Stimulated activated CD4-positive, alpha-beta T cell treated with anti-CD3 and anti-CD28 coated beads, Interleukin-4, amount 100 ng/mL, for 24 hours (primary cell): ENCODE measurements at places on chromosomes 7 and 10.

GRCh38 chr7:128113839-128114238 is 82.6 kb upstream of the LRRC4 start:
- no peak for DNase-seq

DNA sequence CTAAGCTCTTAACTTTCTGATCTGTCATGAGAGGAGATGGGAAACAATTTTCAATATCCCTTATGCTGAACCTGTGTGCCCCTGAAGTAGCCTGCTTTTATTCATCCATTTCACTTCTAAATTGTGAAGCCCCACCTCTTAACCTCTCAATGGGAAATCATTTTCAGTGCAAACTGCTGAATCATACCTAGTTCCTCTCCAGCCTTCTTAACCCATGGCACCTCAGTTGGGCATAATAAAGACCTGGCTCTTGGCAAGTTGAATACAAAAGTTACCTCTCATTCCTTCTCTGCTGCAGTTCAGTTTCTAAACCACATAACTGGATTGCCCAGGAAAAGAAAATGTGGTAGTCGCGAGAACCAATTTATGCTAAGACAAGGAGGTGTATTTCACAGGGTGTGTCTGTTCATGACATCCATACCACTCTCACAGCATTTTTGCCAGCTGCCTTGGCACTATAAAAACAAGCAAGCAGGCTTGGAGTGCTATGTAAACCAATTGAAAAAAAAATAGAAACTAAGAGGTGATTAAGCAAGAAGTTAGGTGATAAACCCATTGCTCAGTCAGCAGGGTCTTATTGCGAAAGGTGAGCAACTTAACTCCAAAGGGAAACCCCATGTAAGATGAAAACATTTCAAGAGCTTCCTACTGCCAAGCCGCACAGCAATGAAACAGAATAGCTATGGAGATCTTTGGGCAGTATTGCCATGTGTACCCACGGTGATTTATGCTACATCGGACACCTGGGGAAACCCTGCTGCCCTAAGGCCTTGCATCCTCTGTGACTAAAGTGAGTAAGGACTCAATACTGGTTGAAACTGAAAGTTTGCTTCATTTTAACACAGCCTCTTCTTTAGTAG is 57.0 kb upstream of the DKK1 start:
- no peak for DNase-seq

GRCh38 chr7:145313551-145313950 is 477.7 kb upstream of the TPK1 start:
- DNase-seq: no peak

DNA sequence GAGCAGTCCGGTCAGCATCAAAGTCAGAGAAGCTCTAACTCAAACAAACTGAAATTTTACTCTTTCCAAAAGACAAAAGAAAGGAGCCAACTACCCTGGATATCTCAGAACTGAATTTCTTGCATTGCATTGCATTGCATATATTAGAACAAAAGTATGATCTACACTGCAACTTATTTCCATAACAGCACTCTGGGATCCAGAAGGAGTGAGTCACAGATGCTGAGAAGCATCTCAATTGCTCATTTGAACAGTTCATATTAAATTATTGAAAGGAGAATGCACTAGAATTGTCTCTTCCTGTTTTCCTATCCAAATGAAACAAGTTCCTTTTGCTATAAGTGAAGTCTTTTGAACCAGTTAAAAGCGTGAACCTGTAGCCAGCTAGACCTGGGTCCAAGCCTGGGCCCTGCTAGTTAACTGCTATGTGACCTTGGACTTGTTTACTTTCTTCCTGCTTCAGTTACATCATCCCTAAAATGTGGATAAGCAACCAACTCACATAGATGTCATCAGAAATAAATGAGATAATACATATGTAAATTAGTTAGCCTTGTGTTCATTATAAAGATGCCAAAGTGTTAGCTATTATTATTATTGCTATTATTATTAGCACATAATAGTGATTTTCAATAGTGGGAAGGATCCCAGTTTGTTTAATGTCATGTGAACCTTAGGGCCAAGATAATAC is 184.1 kb downstream of the CREB5 start:
- no peak for DNase-seq

DNA sequence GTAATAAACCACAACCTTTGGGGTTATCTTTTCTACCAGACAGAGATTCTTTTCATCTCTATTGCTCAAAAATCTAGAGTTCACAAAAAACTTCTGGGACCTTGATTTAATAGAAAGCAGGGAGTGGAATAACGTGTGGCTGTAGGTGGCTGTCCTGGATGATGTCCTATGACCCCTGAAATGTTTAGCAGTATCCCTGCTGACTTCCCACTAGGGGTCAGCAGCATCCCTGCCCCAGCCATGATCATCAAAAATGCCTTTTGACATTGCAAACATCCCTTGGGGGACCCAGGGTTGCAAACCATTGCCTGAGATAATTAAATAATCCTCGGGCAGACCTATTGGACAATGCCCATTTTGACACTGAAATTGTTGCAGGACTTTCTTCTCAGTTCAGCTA is 177.1 kb downstream of the USP6NL start:
- no peak for DNase-seq

DNA sequence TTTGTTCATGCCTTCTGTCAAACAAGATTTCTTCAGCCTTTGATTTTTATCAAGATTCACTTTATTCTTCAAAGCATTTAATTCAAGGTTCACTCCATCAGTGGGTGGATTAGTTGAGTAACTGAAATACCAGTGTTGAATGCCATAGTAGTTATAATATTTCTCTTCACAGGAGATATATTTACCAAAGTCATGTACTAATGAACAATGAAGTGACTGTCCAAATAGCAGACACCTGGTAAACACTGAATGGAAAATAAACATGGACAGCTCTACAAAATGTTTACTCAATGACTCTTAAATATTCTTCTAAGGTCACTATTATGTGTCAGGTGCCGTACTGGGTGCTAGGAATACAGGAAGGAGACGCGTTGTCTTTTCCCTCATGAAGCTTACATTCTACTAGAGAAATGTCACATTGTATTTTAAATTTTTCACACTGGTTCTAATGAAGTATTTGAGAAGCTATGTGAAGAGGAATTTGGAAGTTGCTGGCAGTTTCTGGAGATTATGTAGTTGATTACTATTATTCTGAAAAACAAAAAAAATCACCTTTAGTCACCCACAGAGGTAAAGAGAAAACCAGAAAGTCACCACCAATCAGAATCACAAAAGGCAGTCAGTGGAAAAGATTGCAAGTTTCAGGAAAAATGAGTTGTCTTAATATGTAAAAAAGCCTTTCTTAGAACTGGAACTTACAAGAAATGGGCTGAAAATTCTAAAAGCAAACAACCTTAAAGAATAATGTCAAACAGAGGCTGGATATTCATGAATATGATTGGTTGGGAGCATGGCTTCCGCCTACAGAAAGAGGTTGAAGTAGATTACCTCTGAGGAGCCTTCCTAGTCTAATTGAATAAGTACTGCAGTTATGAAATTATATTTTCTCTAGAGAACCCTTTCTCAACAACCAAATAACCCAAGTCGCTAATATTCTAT is 84.5 kb downstream of the RTKN2 start:
- DNase-seq: peak; percentile 25

DNA sequence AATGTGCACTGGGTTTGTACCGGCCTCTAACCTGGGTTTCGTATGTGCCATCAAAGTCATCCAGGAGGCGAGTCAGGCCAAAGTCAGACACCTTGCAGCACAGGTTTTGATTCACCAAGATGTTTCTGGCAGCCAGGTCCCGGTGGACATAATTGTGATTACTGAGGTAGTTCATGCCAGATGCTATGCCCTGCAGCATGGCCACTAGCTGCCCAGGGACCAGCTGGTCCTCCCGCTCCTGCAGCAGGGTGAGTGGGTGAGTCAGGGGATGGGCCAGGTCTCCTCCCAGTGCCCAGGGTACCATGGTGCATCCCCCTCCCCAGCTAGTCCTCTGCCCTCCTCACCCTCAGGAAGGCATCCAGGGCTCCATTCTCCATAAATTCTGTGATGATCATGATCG is 13.6 kb downstream of the ZYX start:
- DNase-seq: no peak

DNA sequence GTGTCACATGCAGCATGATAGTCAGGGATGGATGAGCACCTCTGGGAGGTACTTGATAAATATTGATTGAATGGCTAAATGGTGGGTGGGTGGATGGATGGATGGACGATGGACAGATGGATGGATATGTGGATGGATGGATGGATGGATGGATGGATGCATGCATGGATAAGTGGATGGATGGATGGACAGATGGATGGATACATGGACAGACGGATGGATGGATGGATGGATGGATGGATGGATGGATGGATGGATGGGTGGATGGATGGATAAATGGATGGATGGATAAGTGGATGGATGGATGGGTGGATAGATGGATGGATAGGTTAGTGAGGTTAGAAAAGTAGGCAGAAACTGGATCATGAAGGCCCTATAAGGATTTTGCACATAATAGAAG is 37.4 kb downstream of the PTPRE start:
- no peak for DNase-seq

- DNase-seq: peak; percentile 5
Measured at GRCh38 chr10:80075781-80076180, 2.7 kb upstream of the TMEM254 start.

GRCh38 chr10:131824371-131825149 is 76.2 kb upstream of the PPP2R2D start:
- DNase-seq: no peak

DNA sequence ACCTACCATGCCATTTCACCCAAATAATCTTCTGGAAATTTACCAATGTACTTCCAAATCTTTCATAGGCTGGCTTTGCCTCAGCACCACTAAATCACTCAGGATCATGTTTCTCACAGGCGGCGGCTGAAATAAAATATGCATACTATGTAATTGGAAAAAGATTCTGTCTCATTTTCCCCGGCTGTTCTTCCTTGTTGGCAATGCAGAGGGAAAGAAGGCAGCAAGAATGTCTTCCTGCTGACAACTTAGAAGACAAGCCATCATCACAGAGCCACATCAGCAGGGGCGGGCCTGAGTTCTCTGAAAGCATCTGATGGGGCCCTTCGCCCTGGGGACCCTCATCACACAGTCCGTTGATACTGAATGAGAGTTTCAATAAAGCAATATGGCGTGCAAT is 39.2 kb upstream of the COL1A2 start:
- no peak for DNase-seq
